Myocyte (in vitro differentiated cells): ENCODE measurements at places on chromosomes 7 and 10. TPM values are rescaled to one million over a fixed set of nuclear protein-coding genes. Genes with fewer than 3 reads are reported as not detected.
A peak's percentile ranks its signal among the peaks of the same experiment; 100 is the strongest.

DNA sequence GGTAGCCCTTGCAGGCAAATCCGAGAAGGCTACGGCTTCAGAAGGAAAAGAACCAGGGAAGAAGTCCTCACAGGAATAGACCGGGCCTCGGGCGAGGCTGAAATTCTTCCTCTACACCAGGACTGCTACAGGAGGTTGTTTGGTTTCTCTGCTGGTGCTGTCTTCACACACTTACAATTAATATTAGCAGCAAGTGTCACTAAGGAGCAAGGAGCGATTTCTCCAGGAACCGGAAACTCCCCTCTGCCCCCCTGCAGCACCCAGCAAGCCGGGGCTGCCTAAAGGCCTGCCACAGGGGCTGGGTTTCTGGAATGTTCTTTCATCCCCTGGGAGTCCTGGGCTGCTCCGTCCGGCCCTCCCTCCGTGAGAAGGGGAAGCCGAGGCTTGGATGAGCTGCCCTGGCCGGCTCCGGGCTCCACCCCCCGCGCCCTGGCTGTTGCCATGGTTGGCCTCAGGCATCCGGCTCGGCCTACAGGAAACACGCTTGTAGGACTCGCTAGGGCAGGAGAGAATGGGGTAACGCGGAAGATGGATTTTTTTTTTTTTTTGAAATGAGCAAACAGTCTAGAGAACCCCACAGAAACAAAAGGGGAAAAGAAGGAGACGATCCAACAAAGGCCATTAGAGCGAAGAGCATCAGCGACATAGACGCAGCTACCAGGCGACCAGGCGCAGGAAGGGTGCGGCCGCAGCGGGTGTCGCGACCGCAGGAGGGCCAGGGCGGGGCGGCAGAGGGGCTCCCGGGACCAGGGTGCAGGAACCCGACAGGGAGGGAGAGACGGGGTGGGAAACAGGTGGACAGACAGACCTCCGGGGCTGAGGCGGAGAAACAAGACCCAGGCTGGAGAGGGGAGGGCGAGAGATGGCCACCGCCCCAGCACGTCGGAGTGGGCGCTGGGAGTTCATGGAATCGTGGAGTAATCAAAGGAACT lies 33.0 kb downstream of the EN2 start:
- peak; percentile 35 for DNase-seq

DNA sequence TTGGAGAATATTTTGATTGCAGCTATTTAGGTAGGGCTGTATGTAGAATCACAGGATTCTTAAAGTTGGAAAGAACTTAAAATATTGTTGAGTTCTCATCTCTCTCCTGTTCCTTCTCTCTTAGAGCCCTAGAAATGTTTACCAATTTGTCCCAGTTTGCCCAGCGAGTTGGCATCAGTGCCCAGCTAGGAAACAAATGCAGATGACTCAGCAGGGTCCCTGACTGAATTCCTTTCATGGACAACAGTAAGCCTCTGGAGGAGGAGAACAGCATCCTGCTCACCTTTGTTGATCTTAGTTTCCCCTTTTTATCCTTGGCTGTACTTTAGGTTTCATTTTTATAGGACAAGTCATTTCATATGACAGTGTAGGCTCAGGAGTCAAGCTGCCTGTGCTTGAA lies 89.3 kb downstream of the SEC23IP start:
- DNase-seq: peak; percentile 29

GRCh38 chr10:66586897-66587679 lies 338.7 kb upstream of the LRRTM3 start:
- DNase-seq: peak; percentile 46

- DNase-seq: no peak
These were observed 8.3 kb upstream of the ATP6V0E2 start for GRCh38 chr7:149865437-149865836.

DNA sequence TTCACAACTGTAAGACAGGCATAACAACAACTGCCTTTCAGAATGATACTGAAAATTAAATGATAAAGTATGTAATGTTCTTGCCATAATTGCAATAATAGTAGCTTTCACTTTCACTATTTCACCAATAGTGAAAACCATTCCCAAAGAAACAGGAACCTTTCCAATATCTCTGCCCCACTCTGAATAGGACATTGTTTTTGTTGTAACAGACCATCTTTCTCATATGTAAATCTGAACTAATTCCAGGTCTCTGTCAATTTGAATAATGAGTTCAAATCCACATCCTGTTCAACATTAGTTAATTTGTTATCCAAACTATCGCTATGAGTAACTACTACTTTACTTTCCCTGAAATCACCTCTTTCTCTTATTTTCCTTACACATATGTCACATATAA lies 148.0 kb downstream of the LRRN3 start:
- no peak for DNase-seq

- no peak for DNase-seq
These were observed 207.8 kb downstream of the RAMP3 start for GRCh38 chr7:45365341-45365740.

- no peak for DNase-seq
These were observed 71.5 kb upstream of the NANOS1 start for GRCh38 chr10:118957966-118958365.

DNA sequence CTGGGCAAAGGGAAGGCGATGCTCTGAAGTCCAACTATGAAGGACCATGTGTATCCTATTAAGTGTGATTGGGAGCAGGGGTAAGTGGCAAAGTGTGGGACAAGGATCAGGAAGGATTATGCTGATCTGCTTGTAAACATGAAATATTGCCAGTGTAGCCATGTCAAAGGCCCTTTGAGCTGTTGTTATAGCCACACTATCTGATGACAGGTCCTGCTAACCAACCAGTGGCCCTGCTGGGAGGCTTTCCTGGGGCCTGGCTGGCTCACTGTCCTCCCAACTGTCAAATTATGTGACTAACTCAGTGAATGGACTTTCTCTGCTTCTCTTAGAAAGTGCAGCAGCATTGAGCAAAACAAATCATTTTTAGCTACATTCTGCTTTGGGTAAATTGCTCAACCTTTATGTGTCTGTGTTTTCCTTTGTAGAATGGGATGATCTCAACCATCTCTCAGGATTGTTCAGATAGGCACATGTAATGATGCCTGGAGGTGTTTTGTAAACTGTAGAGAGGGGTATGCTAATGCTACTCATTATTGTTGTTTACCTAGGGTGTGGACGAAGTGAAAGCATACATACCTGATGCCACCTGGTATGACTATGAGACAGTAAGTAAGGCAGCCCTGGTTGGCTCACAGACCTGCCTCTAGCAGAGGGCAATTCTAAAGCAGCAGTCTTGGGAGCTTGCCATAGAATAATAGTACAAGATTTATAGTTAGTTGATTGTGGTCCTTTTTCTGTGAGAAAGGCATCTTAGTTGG lies 47.4 kb downstream of the MGAM2 start:
- DNase-seq: no peak

GRCh38 chr10:3783682-3784432 lies 1.2 kb downstream of the KLF6 start:
- peak; percentile 86 for DNase-seq

DNA sequence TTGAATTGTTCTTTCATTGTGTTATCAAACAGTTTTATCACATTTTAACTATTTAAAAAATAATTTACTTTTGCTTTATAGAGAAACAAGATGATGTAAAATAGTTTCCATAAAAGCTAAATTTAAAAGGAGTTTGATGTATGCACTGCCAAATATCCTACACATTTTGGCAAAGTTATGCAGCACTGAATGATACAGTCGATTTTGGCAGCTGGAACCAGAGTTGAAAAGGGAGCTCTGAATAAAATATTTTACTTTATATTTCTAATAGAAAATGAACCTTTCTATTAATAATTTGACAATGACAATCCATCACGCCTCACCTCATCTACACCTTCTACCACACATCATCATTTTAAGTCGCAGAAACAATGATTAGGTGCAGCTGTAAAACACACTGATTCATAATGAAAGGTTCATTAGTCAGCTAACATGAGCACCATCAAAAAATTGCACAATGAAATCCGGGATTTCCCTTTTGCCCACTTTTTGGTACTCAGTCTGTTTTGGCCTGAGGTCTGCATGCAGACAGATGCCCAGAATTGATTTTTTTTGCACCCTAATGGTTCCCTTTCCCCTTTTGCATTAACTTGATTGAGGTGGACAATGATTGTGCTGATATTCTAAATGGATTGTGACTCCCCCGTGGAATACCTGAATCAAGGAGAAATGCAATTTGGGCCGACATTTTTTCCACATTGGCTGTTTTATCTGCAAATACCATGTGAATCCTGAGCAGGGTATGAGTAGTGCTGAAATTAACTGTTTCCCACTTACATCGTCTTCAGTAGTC lies 105.8 kb downstream of the THSD7A start:
- no peak for DNase-seq

DNA sequence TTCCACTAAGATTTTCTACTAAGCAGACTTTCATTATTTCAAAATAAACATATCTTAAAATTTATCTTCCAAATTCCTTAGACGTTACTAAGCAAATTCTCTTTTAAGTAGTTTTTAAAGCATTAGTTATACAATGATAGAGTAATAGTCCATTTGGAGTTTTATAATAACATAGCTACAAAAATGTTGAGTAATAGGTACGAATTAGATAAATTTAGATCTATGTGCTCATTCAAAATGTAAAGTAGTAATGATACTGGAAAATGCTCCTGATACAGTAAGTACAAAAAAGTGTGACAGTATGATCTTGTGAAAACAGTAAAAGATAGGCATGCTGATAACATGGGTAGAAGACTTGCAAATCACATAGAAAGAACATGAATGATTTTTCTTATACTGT lies 4.5 kb downstream of the DMTF1 start:
- no peak for DNase-seq

GRCh38 chr10:115171392-115171960 lies 78.3 kb downstream of the ATRNL1 start:
- DNase-seq: peak; percentile 22

- no peak for DNase-seq
These were observed 13.6 kb upstream of the MYL7 start for GRCh38 chr7:44154703-44155102.

DNA sequence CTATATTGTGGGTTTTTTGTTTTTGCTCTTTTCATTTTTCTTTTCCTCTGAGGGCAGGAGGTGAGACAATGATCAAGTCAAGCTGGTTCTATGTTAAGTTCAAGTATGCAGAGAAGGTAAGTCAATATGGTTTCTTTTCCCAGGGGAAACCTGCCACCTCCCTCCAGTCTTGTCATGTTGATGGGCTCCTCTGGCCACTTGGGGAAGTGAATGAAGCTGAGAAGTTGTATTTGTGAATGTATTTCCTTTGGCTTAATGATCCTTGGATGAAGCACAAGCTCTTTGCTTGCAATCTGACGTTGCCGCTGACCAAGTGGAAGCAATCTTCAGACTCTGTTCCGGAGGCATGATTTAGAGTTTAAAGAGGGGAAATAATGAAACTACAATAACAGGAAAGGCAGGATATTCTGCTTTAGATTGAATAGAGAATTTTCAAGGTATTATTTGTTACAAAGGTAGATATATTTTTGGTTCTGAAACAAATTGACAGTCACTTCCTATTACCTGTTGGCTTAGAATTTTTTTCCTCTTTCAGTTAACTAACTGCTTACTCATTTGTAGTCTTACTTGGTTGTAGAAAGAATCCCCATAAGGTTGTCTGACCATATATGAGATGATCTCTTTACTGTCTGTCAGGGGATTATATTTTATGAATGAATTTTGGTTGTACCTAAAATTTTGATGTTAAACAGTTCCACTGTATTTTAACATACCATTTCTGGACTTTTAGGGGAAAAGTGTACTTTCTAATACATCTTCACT lies 369.6 kb downstream of the AUTS2 start:
- DNase-seq: no peak

DNA sequence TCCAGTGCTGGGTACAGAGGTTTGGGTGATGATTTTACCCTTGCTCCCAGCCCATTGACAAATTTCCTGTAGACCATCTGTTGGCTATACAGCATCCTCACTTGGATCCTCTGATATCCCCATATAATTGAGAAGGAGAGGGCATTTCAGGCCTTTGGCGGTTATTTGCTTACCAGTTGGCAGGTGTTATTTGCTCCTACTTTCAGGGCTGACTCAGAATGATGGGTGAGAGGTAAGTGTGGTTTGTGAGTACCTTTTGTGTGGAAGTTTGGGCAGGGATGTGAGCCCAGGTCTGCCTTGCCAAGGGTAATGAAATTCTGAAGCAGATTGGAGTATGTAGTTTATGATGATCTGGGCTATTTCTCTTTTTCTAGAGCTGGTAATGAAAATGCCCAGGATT lies 93.6 kb downstream of the LRMDA start:
- DNase-seq: no peak

DNA sequence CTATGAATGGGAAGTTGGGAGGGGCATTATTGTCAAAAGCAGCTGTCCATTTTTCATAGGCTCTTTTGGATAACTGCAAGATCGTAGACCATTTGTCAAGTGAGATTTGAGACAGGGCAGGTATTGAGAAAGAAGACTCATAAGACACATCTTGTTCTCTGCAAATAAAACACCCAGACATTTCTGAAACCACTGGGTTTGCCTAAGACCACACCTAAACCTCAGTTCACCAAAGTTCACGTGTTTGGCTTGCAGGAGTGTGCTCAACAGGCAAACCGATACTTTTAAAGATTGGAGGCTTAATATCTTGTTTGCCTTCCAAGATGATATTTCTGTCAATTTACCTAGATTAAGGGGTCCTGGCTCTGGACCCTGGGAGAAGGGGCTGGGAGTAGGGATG lies 628.4 kb downstream of the CALN1 start:
- DNase-seq: no peak

DNA sequence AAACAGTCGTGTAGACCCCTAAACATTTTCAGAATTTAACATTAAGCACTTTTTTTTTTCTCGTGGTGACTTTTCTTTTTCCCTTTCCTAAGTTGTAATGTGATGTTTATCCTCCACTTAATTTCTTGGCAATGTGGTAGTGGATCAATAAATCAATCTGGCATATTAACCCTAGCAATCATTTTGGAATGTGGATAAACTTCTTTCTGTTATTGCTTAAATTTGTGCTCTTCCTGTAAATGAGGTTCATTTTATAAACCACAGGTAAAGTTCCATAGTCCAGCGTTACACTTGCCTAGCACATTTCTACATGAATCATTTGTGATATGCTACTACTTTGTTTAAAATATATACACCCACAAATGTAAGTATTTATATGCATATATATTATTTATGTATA lies 247.4 kb upstream of the ETV1 start:
- no peak for DNase-seq

DNA sequence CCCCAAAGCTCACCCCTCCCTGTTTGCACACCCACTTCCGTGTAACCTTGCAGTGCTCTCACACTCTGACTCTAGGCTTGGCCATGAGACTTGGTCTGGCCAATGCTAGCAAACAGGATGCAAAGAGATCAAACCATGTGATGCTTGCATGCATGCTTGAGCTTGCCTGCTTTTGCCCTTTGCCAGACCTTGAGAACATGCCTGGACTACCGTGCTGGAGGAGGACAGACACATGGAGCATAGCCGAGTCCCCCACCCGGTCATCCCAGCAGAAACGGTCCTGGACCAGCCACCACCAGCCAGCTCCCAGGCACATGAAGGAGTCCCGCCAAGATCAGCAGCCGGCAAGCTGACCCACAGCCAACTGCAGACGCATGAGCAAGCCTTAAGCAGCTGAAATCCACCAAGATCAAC lies 23.4 kb downstream of the PYROXD2 start:
- DNase-seq: no peak

The TSPAN12 gene
- total RNA-seq: 6.1 and 13.8 TPM in 2 replicates

The GPR15LG gene
- total RNA-seq: not detected in 2 replicates

The HECW1 gene
- total RNA-seq: not detected in 2 replicates

The SLC13A1 gene
- not detected in 2 replicates for total RNA-seq

The SCRN1 gene
- 86.0 and 94.5 TPM in 2 replicates for total RNA-seq

The TUBAL3 gene
- total RNA-seq: not detected in 2 replicates

The RAMP3 gene
- total RNA-seq: not detected in 2 replicates

The TBL2 gene
- total RNA-seq: 80.7 and 82.0 TPM in 2 replicates

The UCN3 gene
- total RNA-seq: not detected in 2 replicates

The COA1 gene
- total RNA-seq: 65.0 and 77.8 TPM in 2 replicates
